ENCODE measurements at places on chromosomes 1 and 21. TPM values are rescaled to one million over a fixed set of nuclear protein-coding genes. Genes with fewer than 3 reads are reported as not detected.

MTMR11 gene
- total RNA-seq: 1.7 TPM

DNA sequence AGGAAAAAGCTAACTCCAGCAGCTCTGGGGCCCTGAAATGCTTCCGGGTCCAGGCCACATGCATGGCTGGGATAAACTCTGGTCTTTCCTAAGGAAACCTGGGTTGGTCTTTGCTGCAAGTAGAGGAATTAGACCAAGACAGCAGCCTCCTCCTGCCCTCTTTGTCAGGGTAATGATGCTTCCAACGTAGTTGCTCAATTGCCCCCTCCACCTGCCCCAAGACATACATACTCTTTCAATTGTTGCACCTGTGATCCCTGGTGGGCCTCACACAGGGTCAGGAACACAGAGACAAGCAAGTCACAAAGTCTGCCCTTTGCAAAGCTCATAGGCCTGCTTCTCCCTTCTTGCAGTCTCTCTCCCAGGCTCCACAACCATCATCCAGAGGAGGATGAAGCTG is 41.9 kb upstream of the GRIK3 start:
- DNase-seq: no peak

DNA sequence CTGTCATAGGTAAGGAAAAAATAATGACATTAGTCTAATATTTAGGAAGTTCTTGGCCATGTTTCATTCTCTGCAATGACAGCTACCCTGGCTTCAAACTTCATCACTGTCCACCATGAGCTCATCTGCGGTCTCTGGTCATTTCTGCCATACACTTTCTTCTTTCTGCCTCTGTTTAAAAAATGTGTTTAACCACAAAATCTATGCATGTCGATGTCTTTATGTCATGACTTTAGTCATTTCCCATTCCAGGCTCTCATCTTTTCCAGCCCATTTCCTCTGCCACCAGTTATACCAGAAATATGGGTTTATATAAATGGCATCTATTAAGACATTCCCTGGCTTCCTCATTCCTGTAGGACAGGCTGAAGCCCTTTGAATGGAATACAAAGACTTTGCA is 68.5 kb upstream of the DUSP10 start:
- DNase-seq: peak; percentile 90

- no peak for DNase-seq
Observed at GRCh38 chr1:110185181-110185580, 24.9 kb upstream of the KCNC4 start.

DNA sequence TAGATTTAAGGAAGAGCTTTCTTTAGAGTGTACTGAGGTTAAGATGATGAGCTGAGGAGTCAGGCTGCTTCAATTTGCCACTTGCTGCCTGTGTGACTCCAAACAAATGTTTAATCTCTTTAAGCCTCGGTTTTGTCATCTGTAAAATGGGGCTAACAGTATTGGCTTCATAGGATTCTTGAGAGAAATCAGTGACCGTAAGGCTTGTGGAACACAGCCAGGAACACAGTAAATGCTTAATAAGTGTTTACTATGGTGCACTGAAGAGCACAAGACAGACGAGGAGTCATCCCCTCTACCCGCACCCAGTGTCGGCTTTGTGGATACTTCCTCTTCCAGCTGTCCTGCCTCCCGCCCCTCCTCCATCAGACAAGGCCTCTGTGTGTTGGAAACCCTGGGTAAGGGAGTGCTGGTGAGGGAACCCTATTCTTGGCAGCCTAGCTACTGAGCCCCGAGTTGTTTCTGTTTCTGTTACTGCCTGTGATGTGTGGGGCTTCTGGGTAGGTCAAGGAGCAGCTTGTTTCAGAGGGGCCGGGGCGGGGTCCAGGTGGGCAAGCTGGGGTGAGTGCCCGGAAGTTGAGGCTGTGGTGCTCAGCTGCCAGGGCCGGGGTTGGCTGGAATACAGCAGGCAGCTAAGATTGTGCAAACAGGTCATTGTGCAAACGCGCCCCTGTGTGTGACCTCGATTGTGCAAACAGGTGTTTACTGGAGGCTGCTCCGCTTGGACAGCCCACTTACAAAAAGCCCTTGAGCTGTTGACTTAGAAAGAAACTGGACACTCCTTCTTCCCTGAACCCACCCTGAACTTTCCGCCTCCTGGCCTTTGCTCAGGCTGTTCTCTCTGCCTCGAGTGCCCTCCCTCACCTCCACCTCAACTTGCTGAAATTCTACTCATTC is 4.0 kb upstream of the CSF3R start:
- DNase-seq: no peak

DNA sequence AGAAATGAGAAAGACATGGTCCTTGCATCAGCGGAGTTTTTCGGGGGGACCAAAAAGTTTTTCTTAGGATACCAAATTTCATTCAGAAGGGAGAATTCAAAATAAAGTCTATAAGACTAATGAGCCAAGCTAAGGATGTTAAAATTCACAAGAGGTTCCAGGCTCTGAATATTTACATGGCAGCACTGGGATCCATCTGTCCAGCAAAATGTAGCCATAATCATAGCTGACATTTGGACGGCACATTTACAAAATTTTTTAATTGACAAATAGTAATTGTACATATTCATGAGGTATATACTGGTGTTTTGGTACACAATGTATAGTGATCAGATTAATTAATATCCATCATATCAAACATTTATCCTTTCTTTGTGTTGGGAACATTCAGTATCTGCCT is 107.9 kb downstream of the ZNF648 start:
- DNase-seq: no peak

AMPD1 gene
- not detected for total RNA-seq

KRTAP19-1 gene
- total RNA-seq: not detected

NBPF4 gene
- not detected for total RNA-seq

DNA sequence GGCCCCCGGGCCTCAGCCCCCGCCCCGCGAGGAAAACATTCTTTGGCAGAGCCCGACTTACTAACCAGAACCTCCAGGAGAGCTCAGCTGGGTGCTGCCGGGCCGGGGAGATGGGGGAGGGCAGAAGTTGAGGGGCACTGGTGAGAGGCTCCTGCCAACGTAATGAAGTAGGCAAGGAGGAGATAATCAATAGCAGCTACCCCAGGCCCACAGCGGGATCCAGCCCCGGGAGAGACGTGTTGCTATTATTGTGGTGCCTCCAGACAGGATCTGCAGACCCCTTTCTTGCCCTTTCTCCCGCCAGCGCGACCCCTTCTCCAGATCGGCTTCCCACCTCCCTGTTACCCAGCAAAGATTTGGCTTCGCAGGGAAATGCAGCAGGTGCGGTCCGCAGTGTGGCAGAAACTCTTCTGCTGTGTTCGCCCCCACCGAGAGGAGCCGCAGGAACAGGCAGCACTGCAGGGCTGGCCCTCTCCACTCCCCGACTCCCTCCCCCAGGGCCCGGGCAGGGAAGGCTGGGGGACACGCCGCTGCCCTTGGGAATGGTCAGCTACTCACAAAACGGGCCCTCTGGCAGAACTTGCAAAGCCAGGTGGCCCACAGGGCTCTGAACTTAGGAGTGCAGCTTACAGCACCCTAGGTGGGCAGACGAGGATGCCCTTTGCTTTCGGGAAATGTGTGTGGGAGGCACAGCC is 1.5 kb upstream of the KCNA2 start:
- no peak for DNase-seq

NCMAP gene
- not detected for total RNA-seq

GRCh38 chr1:22778862-22779520 is 68.4 kb downstream of the EPHB2 start:
- no peak for DNase-seq

HRNR gene
- total RNA-seq: not detected

DNA sequence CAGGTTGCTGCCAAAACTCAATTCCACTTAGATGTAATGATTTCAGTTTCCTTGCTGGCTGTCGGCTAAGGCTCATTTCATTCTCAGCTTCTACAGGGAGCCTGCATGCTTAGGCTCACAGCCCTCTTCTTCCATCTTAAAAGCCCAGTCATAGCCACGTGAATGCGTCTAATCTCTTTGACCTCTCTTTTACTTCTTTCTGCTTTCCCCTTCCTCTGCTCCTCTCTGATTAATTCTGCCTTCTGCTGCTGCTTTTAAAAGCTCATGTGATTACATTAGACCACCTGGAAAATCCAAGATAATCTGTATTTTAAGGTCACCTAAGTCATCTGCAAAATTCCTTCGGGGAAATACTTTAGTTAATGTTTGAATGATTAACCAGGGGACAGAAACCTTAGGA is 812.8 kb upstream of the BRINP3 start:
- no peak for DNase-seq

All from IMR-90 (cell line).